Activated gamma-delta T cell (primary cell): ENCODE measurements at places on chromosomes 1 and 21.

DNA sequence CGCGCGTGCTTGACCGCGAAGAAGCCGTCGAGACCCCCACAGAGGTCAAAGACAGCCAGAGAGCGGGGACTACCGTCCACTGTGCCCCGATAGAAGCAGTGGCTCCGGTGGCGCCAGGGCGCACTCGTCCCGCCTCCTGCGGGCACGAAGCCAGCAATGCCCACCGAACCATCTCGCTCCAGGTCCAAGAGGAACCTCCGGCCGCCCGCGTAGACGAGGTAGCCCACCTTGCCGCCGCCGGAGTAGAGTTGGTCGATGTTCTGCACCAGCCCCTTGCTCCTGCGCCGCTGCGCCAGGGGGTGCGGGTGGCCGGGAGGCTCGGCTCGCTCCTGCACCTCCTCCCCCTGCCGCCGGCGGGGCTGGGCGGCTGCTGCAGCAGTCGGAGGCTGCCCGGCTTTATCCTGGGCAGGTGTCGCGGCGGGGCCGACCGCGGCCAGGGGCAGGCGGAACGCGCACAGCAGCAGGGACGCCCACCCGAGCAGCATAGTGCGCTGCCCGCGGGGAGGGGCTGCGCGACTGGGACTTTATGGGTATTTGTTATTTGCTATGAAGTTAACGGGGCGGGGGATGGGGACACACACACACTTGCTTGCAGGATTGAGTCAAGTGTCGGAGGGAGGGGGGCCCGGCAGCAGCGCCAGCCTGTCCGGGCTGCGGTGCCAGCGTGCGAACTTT, 844 bp downstream of the ADAMTS5 start:
- no peak for DNase-seq

DNA sequence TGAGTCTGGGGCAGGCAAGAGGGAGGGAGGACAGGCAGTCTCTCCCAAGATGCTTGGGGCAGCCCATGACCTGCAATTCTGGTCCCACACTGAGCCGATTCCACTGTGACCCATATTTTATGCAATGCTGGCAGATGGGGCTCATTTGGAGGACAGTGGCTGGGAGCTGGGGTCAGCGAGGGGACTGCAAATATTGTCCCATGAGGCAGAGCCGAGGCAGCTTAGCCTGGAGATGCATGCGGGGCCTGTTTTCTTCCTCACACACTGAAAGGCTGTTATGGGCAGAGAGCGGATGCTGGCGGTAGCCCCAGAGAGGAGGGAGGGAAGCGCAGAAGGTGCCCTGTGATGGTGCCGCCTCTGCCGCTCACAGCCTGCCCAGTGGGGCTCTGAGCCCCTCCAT, 128.5 kb upstream of the POU3F1 start:
- DNase-seq = no peak

DNA sequence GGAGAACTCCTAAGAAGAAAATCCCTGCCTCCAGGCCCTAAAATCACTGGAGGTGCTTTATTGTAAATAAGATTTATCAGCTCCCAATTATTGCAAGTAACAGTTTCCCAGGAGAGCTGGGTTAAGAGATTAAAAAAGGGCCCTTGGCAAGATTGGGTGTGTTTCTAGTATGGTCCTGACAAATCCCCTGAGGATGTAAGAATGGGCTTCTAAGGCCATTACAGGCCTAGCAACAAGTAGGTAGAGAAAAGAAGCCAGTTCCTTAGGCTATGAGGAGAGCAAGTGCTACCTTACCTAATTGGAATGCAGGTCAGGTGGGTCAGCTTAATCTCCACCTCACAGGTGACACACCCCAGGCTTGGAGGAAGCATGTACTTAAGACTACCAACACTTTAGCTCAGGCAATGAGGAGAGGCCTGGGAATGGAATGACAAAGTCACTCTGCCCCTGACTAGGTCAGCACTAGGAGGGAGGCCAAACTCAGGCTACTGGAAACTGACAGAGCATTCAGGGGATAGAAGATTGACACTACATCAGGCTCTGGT, 6.8 kb upstream of the OTUD7B start:
- no peak for DNase-seq

- no peak for DNase-seq
Observed at GRCh38 chr21:41639336-41639735, 127.5 kb downstream of the RIPK4 start.

GRCh38 chr1:29515170-29515955, 279.0 kb downstream of the PTPRU start:
- no peak for DNase-seq

- DNase-seq = no peak
Observed at GRCh38 chr21:25029580-25029979, 577.7 kb downstream of the MRPL39 start.

GRCh38 chr21:26939601-26940111, 27.2 kb downstream of the ADAMTS5 start:
- DNase-seq = no peak

GRCh38 chr1:150053926-150054325, 13.7 kb upstream of the VPS45 start:
- no peak for DNase-seq

- DNase-seq = no peak
Observed at GRCh38 chr1:167288390-167289074, 67.8 kb downstream of the POU2F1 start.

DNA sequence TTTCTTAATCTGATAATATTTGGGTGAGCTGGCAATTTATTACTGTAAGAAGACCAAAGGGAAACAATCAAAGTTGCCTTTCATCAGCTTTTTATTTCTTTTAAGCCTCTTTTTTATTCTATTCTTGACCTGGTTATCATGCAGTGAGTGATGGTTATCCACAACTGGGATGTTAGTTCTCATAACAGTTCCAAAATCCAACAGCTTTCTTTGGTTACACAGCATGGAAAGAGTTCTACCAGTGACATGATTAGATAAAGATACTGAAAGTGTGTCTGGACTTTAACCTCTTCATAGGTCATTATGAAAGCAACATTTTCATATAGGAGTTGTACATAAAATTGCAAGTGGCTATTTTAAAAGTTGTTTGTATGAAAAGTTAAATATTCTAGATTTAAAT, 163.0 kb downstream of the SYT2 start:
- DNase-seq = no peak

- DNase-seq = no peak
Observed at GRCh38 chr1:60747353-60747752, 335.0 kb upstream of the NFIA start.
